ENCODE measurements at places on chromosomes 7 and 10.

GRCh38 chr10:100998991-100999741 lies 442 bp upstream of the LZTS2 start:
- peak; percentile 57 for DNase-seq

- DNase-seq: no peak
Measured at GRCh38 chr7:109532262-109532992, 962.8 kb downstream of the DNAJB9 start.

DNA sequence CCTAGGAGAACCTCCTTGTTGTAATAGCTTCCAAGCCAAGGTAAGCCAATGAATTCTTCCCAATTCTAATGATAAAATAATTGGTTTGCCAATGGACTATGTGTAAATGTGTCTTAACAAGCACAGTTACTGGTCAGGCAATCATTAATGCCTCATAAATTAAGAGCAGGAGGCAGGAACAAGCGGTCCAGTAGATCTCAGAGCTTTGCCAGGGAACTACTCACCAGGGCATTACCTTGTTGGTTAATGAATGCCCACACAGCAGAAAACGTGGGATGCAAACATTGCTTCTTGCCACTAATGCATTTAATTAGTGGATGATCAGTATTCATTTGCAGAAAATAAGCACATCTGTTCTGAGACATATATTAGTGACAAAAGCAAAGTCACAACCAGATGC lies 26.7 kb upstream of the ZNF800 start:
- no peak for DNase-seq

- DNase-seq: no peak
Measured at GRCh38 chr10:125823663-125824251, 411 bp downstream of the BCCIP start.

DNA sequence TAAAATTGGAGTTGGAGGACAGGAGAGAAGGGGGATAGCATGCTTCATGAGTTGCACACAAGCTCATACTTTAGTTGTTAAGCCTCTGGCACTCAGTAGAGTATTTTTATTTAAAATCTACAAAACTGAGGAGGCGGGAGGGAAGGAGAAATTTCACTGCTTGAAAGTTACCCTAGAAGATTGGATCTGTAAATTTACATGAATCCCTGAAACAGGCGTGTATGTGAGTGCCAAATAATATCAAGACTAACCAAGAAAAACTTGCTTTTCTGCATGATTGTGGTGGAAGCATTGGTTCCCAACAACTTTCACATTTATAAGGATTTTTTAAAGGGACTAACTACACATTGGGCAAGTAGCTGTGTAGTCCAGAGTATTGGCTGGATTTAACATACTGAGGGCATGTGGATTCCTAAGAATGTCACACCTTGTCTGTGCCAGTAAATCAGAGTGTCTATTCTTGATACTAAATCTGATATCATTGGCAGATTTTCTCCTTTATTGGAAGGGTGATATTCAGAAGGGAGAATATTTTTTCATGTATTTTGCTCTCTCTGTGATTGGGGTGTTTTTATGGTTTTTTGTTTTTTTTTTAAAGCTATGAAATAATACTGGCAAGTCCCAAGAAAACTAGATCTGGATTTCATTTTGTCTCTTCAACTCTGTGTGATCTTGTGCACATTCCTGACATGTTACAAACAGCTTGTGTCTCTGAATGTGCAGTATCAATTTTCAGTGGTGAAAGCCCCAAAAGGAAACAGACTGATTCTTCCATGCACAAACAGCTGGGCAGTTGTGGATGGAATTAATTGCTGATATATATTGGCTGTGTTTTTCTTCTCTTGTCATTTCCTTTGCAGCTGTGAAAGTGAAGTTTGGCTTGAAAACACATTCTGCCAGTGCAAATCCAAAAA lies 67.2 kb downstream of the ADD3 start:
- DNase-seq: no peak

GRCh38 chr7:44099669-44100068 lies 4.5 kb upstream of the AEBP1 start:
- DNase-seq: no peak

- no peak for DNase-seq
Measured at GRCh38 chr7:37758501-37759045, 75.0 kb downstream of the GPR141 start.

DNA sequence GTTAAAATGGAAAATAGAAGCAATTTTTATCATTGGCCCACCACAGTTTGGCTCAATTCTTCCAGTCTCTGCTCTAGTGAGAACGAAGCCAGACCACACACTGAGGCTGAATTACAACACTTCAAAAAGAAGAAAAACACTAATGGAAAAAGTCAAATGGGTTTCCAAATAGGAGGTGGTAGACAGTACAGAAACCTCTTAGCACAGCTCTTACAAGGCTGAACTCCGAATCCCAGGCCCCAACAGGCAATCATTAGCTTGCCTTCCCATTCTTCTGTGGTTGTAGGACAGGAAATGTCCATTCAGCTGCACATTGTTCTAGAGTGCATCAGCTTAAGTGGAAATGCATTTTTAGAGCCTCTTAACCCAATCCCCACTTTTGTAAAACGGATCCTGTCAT lies 115.1 kb upstream of the MEOX2 start:
- DNase-seq: no peak

DNA sequence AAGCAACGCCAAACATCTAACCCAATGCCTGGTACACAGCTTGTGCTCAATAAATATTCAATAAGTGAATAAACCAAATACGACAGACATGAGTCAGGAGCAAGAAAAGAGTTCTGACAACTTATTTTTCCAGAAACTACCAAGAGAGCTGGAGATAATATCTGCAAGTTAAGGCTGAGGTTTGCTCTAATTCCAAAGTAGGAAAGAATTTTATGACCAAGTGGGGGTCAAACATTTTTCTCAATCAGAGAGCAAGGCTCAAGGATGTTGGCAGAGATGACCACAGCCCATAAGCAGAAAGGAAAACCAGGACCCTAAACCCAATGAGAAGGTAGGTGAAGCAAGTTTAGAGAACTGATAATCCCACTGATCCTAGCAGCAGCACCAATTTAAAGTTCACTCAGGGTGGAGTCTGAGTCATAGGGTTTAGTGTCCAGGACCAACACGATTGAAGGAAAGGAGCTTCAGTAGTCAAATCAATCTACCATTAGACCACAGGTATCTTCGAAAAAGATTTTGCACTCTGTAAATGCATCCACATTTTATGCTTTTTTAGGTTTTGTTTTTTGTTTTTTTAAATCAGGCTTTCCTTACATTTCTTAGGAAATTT lies 49.3 kb upstream of the KCNIP2 start:
- DNase-seq: no peak

- no peak for DNase-seq
Measured at GRCh38 chr10:129969911-129970464, 5.9 kb upstream of the EBF3 start.

- no peak for DNase-seq
Measured at GRCh38 chr7:40612298-40612697, 477.5 kb downstream of the SUGCT start.

DNA sequence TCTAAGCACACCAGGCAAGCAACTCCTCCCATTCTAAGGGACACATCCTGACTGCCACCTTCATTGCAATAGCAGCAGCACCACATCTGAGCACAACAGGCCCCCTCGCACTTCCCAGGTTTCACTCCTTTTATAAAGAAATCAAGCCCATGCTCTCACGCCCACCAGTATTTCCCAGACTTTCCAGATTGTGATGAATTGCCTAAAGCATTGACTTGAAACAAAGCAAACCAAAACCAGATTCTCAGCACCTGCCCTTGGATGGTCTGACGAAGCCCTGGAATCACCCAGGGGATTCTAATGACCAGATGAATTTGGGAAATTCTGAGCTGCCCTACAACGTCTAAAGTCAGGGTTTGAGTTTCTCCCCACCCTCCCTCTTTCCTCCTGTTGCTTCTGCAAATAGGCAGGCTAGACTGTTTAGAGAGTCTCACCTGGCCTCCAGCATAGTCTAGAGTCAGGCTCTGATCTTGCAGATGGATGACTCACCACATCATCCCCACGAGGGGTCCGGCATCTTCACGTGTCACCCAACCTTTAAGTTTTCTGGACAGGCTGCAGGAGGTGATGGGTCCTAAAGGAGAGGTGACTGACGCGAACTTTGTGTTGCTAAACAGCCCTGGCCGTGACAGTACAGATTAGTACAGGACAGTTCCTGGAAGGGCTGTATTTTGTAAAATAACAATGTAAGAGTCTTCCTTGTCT lies 198.0 kb downstream of the SKIDA1 start:
- no peak for DNase-seq

DNA sequence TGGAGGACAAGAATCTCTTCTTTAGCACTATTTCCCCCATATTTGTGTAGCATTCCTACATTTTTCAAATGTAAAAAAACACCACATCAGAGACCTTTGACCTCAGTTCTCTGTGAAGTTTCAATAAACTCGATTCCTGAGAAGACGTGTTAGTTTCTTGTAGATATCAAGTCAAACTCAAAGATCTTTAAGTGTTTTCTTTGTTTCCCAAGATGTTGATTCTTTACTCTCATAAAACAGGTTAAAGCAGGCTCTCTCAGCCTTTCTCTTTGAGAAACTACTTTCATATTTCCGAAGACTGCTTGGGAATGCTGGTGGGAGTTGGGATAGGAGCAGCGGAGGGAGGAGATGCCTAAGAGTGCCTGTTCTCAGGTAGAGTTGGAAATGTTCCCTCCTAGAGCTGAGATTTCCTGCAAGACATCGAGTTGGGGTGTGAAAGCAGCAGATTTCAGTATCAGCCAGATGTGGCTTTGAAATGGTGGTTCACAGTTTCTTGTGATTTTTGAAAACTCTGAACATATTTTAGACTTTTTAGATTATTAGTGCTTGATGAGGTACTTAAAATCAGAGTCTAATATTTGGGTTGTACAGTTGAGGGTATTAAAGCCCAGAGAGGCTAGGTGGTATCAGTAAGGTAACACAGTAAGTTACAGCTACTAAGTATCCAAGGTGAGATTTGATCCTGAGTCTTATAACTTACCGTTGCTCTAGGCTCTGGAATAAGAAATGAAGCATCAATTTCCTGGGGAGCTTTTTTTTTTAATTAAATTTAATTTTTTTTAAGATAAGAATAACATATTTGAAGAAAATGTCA lies 13.9 kb downstream of the ADK start:
- DNase-seq: no peak

DNA sequence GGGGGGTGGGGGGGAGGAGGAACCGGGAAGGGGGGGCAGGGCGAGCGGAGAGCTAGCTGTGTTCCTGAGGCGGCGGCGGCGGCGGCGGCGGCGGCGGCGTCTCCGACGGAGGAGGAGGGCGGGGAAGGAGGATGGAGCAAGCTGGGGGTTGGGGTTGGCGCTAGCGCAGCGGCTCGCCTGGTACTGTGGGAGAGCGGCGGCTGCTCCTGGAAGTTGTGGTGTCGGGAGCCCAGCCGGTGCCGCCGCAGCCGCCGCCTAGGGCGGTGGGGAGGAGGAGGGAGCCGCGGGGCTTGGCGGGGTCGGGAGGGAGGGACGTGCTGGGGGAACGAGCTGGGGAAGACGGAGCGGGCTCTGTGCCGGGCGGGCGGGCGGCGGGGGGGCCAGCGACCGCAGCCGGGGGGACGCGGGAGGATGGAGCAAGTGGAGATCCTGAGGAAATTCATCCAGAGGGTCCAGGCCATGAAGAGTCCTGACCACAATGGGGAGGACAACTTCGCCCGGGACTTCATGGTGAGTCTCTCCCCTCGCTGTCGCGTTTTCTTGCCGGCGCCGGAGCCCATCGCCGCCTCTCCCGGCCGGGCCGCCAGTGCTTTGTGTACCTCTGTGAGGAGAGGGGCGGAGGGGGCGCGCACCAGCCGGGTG lies at the start of gene PTPN12:
Gene PTPN12 (plus strand): TSS at position 160 of the 642 bp plus-strand sequence. CDS start 252 bp downstream, at position 412.
- no peak for DNase-seq

DNA sequence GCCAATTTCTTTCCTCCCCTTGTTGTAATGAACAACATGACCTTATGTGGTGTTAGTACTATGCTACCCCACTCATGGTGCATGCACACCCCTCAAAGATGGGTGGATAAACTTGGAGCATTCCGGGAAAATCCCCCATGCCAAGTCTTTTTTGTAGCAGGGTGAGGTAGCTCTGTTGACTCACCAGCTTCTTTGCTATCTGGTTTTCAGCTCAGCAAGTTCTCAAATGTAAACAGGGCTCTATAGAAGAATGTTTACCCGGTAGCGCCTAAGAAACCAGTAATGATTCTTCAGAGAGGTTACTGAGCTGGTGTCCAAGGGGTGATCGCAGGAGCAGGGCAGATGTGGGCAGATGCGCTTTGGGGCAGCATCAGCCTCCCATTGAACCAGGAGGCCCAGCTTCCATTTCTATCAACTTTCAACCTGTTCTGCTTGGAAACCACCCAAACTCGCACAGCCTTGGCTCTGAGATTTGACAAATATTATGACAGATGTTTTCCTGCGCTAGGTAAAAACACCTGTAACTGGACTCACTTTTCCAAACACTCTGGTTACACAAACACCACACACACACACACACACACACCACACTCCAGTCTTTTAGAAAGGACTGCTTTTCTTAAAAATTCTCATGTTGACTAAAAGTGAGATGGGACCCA lies 87.8 kb downstream of the ZRANB1 start:
- DNase-seq: no peak

DNA sequence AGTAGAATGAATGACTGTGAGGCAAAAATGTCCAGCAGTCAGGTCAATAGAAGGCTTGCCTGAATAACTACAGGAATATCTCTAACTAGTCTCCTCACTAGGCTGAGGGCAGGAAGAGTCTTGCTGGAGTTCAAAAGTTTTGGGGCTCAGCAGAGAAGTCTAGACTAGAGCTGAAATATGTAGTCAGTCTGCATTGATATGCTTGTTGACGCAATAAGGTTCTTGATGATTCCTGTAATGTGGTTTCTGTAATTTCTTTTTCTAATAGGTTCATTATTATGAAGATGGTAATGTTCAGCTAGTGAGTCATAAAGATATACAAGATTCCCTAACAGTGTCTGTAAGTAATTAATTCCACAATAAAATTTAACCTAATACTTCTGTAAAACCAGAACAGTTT lies 41.5 kb upstream of the ST7 start:
- no peak for DNase-seq

DNA sequence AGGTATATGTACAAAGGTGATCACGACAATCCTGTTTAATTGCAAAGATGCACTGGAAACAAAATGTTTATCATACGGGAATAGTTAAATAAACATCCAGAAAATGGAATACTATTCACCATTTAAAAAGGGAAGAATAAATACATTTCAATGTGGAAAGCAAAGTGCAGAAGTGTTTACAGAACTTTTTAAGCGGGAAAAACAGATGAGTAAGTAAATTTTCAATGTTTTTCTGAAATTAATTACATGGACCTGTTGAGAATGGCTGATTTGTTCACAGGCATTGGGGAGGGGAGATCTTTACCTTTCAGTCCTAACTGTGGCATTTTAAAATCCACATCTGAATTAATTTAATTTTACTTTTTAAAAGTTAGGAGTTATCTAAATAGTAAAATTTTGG lies 7.1 kb downstream of the MTPN start:
- no peak for DNase-seq

GRCh38 chr7:105352901-105353668 lies 35.6 kb downstream of the SRPK2 start:
- no peak for DNase-seq

- no peak for DNase-seq
Measured at GRCh38 chr7:2515424-2516193, 4.0 kb upstream of the LFNG start.

GRCh38 chr10:29917311-29917710 lies 142.1 kb downstream of the JCAD start:
- DNase-seq: no peak

GRCh38 chr10:51743146-51743545 lies 43.8 kb upstream of the CSTF2T start:
- DNase-seq: no peak

All from stimulated activated CD8-positive, alpha-beta memory T cell treated with anti-CD3 and anti-CD28 coated beads, Interleukin-7, amount 100 ng/mL, for 1 hour (primary cell).